ENCODE measurements at places on chromosomes 16 and 17.

GRCh38 chr17:76543826-76544545 lies 4.1 kb downstream of the PRCD start:
- no peak for DNase-seq

GRCh38 chr17:36535669-36536081 lies 888 bp downstream of the PIGW start:
- no peak for DNase-seq

DNA sequence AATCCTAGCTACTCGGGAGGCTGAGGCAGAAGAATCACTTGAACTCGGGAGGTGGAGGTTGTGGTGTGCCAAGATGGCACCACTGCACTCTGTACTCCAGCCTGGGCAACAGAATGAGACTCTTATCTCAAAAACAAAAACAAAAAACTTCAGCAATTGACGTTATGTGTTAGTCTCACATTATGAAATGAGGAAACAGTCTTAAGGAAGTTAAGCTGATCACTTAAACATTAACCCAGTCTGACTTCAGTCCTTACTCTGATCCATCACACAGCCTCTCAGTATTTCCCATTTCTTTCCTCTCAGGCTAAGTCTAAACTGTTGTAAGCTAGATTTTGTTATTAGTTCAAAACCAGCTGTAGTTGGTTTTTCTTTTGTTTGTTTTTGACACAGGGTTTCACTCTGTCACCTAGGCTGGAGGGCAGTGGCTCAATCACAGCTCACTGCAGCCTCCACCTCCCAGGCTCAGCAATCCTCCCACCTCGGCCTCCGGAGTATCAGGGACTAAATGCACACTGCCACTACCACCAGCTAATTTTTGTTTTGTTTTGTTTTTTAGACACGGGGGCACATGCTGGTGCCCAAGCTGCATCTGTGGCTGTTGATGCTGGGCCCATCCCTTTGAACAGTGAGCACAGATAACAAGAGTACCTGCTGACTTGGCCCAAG lies 6.3 kb downstream of the JPT1 start:
- DNase-seq: no peak

GRCh38 chr17:77677630-77678029 lies 280.9 kb upstream of the TNRC6C start:
- DNase-seq: no peak

DNA sequence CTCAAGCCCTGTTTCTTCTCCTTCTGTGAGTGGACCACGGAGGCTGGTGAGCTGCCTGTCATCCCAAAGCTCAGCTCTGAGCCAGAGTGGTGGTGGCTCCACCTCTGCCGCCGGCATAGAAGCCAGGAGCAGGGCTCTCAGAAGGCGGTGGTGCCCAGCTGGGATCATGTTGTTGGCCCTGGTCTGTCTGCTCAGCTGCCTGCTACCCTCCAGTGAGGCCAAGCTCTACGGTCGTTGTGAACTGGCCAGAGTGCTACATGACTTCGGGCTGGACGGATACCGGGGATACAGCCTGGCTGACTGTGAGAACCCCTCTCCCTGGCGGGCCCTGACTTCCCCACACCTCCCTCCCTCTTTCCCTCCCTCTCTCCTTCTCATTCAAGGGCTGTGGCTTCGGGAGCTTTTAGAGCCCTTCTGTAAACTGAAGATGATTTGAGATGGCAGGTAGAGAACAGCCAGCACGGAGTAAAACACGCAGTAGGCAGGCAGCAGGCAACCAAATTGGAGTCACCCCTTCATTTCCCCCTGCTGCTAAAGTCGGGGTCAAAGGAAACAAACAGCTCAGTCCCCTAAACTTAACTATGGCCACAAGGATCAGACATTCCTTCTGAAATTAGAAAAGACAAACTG lies 3.9 kb downstream of the SPACA3 start:
- DNase-seq: no peak

- DNase-seq: no peak
These were observed 12.2 kb downstream of the CBX4 start for GRCh38 chr17:79826841-79827578.

DNA sequence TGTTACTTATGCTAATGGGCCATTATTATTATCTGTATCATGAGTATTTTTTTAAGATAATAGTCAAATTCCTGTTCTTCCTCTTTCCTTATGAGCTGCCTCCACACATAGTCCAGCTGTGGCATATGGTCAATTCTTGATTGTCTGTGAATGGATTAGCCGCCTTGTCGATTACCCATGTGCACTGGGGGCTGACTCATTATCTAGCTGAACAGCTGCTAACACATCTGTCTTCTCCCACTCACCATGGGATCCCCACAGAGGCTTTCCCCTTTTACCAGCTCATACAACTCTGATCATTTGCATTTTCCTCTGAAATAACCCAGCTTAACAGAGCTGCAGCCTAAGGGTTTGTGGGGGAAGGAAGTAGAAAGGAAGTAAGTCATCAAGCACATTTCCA lies 915.0 kb downstream of the CDH11 start:
- DNase-seq: no peak

GRCh38 chr16:3912373-3912772 lies 31.9 kb upstream of the CREBBP start:
- no peak for DNase-seq

DNA sequence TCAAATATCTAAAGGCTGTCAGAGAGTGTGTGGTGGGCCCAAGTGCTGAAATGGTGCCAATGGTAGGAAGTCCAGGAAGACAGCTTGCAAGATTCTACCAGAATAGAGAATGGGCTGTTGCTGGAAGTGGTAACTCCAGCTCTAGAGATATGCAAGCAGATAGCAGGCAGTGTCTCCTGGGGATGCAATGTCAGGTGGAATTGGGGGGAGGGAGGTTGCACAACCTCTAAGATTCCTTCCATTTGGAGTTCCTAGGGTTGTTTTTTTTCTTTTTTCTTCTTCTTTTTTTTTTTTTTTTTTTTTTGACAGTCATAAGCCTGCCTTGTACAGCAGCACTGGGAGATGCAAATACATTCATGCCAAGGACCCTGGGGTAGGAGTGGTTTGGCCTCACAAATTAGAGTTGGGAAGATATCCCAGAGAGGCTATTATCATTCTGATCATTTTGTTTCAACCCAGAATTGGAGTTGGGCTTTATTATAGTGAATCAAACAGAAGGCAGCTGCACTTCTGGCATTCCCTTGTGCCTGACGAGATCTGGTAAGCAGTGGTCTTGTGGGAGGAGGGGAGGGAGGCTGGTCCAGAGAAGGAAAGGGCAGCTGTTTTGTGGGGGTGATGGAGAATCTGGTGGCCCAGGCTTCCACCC lies 51.1 kb downstream of the SLC6A2 start:
- DNase-seq: no peak

GRCh38 chr16:78289373-78289772 lies 189.9 kb downstream of the WWOX start:
- DNase-seq: no peak

DNA sequence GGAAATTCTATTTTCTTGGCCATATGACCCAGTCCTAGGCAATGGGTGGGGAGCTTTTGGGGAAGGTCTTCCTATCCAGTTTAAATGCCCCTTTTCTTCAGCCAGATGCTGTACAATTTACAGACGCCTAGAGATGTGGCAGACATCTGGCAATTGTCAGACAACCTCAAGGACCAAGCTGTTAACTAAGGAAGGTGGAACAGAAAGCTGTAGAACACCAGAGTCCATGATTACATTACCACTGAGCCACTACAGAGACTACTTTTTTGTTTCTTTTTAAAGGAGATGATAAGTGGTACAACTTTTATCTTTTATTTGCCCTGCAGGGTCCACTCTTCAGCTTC lies 21.1 kb upstream of the CORO6 start:
- DNase-seq: no peak

GRCh38 chr17:83136156-83136555 lies 56.7 kb downstream of the METRNL start:
- DNase-seq: no peak

DNA sequence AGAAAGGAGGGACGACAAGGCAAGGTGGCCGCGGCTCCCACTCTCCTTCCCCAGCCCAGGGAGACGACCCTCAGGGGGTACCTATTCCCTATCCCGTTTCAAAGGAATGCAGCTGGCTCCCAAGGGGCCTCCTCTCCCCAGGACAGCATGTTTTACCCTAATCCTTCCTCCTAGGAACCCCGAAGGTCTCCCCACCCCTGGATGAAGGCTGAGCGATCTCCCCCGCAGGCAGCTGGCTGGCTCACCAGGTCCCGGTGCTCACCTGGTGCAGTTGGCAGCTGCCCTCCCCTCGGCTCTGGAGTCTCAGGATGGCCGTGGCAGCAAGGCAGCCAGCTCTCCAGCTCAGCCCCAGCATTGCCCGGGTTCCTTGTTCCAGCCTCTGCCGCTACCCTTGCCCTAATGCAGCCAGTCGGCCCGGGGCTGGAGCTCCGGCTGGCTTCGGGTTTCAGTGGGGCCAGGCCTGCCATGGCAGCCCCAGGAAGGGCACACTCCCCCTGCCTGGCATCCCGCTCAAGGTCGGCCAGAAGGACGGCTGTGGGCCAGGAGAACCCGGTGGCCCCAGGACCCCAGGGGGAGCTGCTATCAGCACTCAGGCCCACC lies 4.6 kb downstream of the CLUH start:
- peak; percentile 4 for DNase-seq

DNA sequence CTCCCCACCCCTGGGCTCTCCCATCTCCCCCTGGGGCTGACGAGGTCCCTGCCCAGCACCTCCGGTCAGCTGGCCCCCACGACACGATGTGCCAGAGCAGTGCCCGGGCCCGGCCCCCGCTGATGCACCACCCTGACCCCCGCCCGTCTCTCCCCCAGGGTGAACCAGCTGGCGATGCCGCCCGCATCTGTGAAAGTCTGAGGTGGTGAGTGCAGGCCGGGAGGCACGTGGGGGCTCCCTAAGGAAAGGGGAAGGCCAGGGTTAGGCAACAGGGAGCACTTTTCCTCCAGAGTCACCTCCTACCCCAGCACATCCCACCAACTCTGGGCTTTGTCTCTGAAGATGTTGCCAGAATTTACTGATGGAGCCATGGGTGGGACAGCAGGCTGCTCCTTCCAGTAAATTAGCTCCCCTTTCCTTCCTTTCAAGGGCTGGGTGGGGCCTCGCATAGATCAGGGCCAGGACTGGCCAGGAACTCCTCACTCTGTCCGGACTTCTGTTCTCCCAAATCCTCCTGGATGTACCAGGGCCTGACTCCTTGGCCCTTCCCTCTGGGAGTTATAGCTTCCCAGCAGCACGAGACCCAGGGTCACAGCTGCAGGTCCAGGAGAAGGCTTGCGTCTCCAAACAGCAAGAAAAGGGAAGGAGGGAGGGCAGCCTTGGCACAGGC lies 18.3 kb downstream of the MYBBP1A start:
- DNase-seq: no peak

DNA sequence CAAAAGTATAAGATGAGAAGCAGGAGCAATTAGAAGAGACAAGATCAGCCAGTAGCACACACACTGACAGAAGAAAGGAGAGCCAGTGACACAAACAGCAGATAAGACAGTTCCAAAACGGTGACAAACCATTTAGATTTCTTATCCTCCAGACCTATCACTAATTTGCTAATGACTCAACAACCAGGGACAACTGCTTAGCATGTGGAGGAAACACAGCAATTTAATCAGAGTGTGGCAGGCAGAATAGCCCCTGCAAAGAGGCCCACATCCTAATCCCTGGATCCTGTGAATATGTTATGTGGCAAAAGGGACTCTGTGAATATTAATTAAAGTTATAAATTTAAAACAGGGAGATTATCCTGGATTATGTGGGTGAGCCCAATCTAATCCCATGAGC lies 81.1 kb downstream of the CACNG1 start:
- no peak for DNase-seq

GRCh38 chr16:11410376-11411058 lies 65.3 kb downstream of the RMI2 start:
- no peak for DNase-seq

DNA sequence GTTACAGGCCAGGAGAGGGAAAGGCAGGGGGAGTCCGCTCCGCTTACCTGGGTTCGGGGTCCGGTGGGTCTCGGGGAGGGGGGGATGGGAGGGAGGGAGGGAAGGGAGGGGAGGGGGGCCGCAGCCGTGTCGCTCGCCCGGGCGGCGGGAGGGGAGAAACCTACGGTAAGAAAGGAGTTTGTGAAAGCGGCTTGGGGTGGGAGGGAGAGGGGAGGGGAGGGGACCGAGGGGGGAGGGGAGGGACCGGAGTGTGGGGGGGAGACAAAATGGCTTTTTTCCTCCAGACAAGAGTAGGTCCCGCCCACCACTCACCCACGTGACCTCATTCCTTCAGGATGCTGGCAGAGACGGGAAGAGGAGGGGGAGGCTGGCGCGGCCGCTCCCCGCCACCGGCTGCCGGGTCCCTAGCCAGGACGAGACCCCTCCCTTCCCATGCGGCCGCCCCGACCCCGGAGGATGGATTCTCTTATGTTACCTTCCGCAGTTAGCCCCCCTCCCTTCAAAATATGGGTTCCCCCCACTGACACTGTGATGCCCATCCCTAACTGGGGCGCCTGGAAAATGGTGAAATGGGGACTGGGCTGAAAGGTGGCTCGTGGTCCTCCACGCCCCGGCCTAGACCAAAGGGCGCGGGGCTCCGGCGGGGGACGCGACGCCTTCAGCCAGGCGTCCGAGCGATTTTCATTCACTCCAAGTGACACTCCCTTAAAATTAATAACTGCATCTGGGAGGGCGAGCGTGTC lies at the start of gene PCGF2:
PCGF2 (minus strand) TSS at position 188 of the 743 bp plus-strand sequence. CDS start 7,934 bp downstream, outside the sequence.
- no peak for DNase-seq

DNA sequence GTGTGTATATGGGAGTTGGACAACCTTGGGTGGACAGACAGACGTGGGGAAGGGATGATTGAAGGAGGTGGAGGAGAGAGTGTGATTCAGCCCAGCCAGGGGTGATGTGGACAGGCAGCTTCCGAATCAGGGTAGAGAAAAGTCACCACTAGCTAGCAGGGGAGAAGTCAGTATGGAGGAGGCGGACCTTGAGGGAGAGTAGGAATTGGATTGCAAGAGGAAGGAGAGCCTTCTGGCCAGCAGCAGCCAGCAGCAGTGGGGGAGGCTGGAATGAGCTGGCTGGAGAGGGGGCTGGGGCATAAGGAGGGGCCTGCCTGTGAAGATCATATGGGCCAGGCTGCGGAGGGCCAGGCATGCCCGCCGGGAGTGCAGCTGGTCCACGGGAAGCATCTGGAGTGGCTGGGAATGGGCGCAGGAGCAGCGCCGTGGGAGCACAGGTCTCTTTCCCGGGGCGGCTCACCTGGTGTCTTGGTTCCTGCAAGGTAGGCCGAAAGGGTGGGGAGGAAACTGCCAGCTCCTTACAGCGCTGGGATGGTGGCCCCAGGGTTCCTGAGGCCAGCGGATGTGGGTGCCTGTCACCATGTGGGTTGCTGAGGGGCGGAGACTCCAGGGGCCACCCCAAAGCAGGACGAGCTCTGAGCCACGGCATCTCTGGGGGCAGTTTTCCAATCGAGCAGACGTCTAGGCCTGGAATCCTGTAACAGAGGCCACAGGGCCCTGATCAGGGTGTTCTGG lies 235.3 kb downstream of the SEC14L1 start:
- DNase-seq: peak; percentile 60
